ENCODE measurements at places on chromosomes 1 and 21.

GRCh38 chr1:206635978-206636345, 626 bp downstream of the DYRK3 start:
- peak; percentile 39 for DNase-seq

DNA sequence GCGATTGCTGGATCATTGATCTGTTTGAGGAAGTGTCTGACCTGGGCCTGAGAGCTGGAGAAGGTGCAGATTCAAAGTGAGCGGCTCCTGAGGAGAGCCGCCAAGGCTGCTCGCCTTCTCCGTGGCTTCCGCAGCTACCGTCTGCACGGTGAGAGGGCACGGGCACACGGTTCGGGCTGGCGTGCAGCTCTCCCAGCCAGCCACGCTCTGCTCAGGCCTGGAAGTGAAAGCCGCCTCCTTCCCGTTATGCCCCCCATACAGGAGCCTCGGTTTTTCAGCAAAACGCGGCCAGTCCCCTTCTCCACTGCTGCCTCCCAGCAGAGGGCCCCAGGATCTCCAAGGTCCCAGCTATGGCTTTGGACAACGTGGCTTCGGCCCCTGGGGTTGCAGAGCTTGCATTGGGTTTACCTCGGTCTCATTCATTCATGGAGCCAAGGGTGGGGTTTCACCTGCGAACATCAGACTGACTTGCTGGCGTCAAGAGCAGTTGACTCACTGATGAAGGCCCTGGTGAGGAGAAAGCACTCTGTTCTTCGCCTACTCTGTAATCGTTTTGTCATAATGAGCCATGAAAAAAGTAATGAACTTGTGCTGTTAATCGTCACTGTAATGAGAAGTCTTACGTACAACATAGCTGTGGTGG, 24.4 kb upstream of the PDXK start:
- DNase-seq, result no peak

- no peak for DNase-seq
Observed at GRCh38 chr1:116154536-116154935, 43.3 kb downstream of the MAB21L3 start.

DNA sequence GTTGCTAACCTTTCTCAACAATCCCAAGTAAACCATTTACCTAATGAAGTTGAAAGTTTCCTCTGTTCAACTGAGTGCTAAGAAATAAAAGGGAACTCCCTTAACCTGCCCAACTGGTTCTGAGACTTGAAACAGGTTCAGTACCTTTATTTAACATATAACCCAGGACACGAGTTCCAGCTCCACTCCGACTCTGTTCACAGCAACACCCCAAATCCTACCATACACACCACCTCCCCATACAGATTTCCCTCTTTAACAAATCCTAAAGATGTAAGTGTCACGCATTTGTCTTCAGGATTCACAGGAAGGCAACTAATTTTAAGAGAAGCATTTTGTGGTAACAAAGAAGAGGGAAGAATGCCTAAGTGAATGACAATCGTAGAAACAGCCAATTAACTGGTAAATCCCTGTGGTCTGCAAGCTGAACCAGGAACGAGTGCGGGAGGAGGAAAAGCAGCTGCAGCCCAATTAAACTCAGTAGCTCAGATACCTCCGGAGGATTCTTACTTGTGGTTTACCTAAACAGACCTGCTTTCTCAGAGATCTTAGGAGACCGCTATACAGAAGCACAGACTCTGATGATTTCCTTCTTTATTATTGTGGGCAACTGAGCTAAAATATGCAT, 134.5 kb upstream of the MAGI3 start:
- DNase-seq, result no peak

GRCh38 chr1:101253976-101254674, 17.3 kb downstream of the S1PR1 start:
- DNase-seq, result no peak

DNA sequence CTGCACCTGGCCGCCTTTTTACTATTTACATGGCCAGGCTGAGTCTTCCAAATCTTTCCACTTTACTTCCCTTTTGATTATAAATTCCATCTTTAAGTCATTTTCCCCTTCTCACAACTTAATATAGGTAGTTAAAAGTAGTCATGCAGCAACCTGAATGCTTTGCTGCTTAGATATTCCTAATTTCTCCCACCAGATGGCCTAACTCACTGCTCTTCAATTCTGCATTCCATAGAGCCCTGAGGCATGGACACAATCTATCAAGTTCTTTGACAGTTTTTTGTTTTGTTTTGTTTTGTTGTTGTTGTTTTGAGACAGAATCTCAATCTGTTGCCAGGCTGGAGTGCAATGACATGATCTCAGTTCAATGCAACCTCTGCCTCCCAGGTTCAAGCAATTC, 21.7 kb upstream of the FAAH start:
- DNase-seq, result no peak

DNA sequence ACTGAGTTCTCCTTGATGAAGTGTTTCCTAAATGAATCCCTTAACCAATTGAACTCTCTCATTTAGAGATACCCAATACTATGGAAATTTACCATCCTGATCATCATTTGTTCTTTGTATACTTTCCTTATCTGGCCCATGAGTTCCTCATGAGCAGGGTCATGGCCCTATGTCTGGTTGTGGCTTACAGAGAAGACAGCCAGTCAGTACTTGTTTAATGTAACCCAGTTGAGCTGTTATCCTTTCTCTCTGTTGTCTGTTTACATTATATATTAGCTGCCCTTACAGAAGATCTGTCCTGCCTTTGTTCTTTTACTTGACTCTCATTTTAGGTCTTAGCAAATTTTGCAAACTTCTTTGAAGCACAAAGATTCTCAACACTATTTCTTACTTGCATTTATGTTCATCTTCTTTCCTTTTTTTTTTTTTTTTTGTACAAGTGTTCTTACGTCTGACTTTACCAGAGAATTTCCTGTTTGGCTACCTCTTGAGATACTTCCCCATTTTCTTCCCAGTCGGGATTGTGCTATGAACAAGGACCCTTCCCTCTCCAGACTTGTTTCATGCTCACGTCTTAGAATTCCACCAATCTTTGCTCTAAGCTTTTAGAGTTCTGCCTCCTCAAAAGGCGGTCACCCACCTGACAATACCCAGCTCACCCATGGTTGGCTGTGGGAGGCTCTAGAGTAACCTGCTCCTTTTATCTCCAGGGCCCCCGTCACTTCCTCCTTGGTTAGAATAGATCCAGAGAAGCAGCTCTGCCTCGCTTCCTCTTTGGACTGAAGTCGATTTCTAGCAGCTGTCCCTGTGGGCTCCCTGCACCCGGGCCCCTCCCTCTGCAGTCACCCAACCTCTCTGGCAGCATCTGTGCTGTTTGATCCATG, 53.6 kb upstream of the RUNX1 start:
- DNase-seq, result peak; percentile 7

GRCh38 chr1:25068829-25069228, 138.8 kb upstream of the RUNX3 start:
- no peak for DNase-seq

- no peak for DNase-seq
Observed at GRCh38 chr21:34130716-34130985, 57.3 kb downstream of the MRPS6 start.

DNA sequence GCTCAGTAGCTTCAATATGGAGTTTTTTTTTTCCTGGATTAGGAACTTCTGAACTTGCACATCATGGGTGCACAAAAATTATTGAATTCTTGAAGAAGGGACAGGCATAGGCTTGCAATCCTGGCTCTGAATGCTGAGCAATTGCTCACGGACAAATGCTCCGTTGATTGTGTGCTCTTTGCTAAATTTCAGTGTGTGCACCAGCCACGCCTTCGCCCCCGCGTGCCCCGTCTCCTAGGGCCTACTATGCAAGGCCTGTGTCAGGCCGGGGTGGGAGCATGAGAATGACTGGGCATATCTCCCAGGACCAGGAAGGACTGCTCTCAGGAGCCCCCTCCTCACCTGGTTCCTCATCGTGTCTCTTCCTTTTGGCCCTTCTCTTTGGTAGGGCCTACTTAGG, 17.4 kb downstream of the IL6R start:
- no peak for DNase-seq

All from NCI-H146 (cell line).